Ascending aorta (tissue), 2 donors: ENCODE measurements at places on chromosomes 1 and 21. TPM values are rescaled to one million over a fixed set of nuclear protein-coding genes. Genes with fewer than 3 reads are reported as not detected.

DNA sequence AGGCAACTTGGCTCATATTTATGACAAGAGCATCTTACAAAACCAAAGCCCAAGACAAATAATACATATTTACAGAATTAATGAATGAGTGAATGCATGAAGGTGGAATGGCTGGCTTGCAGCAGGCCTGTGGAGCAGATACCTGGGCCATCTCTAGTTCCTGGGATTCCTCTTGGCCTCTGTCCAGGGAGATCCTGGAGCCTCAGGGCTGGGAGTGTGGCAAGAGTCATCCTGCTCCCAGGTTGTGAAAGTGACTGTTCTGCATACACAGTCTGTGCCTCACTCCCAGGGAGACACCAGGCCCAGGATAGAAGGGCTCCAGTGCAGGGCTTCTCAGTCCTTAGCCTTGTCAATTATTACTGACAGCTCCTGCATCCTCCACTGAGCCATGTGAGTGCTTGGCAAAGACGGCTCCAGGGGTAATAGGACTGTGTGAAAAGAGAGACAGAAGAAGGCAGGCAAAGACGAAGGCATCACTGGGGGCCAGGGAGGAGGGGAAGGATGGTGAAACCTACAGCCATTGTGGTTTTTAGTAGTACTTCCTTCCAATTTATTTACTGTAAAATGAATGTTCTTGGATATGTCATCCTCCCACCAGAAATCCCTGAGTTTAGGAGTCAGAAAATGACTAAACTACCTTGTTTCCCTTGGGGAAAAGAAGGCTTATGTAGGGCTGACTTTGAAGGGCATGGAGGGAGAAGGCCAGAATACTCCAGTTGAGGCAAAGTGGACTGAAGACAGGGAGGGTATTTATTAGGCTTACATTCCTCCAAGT is 14.3 kb upstream of the KPRP start:
- H3K4me3 ChIP-seq: no peak overlapping the region
- no peak overlapping the region for H3K27ac ChIP-seq
- H3K36me3 ChIP-seq: no peaks in the 10 kb centered on the region
- no peak for DNase-seq
- no peaks in the 10 kb centered on the region for H3K27me3 ChIP-seq
- no peaks in the 10 kb centered on the region for H3K4me1 ChIP-seq

DNA sequence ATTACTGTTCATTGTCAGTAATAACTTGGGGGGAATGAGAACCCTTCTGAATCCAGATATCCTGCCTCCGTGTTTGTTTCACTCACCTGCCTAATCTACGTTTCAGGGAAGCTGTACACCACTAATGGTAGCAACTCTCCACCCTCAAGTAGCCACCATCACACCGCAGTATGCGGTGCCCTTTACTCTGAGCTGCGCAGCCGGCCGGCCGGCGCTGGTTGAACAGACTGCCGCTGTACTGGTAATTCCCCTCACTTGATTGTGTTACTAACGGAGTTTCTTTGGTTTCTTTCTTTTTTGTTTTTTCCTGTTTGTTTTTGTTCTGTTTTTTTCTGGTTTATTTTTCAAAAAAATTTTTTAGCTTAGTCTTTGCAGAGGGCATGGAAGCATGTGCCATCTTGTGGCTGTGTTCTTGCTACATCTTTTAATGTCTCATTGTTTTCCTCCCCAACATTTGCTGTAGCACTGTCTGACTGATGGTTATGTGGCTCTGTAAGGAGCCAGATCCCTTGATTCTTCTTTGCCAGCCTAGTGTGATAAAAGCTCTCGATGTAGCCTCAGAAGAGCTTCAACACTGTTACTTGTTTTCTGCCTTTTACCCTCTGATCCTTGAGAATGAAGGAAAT is 15.9 kb upstream of the OLFML3 start:
- H3K27me3 ChIP-seq: no peaks in the 10 kb centered on the region
- H3K4me1 ChIP-seq: peaks cover 6% of the 10 kb centered on the region
- H3K36me3 ChIP-seq: peaks cover 47% of the 10 kb centered on the region
- DNase-seq: no peak
- no peak overlapping the region for H3K4me3 ChIP-seq

GRCh38 chr1:27027575-27028250 is 15.1 kb upstream of the TENT5B start:
- DNase-seq: no peak
- H3K27ac ChIP-seq: peak overlapping the region; percentile 92
- H3K4me1 ChIP-seq: peaks cover 11% of the 10 kb centered on the region
- no peaks in the 10 kb centered on the region for H3K27me3 ChIP-seq
- no peak overlapping the region for H3K4me3 ChIP-seq
- no peaks in the 10 kb centered on the region for H3K36me3 ChIP-seq

GRCh38 chr1:205971082-205971481 is 27.8 kb upstream of the SLC26A9 start:
- no peaks in the 10 kb centered on the region for H3K4me1 ChIP-seq
- no peaks in the 10 kb centered on the region for H3K27me3 ChIP-seq
- DNase-seq: no peak
- no peak overlapping the region for H3K27ac ChIP-seq
- H3K36me3 ChIP-seq: no peaks in the 10 kb centered on the region

The HSD3B1 gene
- not detected for total RNA-seq

The LCE6A gene
- not detected for total RNA-seq
